Left renal pelvis (tissue), 4 donors: ENCODE measurements at places on chromosomes 3 and 15.

DNA sequence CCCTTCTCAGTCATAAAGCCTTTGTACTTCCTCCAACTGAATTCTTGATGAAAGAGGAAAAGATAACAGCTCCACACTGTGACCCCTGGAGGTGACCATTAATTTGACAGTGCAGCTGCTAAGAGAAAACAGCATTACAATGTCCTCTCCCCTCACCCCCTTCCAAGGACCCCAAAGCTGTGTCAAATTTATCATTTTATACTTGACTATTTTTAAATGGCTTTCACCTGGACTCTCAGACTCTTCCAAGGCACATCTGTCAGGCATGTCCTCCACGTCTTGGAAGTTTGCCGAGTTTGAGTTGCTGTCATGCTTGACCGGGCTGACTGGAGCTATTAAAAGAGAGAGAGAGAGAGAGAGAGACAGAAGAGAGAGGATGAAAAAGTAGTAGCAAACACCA is 236.5 kb downstream of the WDR72 start:
- DNase-seq = peak; percentile 42

DNA sequence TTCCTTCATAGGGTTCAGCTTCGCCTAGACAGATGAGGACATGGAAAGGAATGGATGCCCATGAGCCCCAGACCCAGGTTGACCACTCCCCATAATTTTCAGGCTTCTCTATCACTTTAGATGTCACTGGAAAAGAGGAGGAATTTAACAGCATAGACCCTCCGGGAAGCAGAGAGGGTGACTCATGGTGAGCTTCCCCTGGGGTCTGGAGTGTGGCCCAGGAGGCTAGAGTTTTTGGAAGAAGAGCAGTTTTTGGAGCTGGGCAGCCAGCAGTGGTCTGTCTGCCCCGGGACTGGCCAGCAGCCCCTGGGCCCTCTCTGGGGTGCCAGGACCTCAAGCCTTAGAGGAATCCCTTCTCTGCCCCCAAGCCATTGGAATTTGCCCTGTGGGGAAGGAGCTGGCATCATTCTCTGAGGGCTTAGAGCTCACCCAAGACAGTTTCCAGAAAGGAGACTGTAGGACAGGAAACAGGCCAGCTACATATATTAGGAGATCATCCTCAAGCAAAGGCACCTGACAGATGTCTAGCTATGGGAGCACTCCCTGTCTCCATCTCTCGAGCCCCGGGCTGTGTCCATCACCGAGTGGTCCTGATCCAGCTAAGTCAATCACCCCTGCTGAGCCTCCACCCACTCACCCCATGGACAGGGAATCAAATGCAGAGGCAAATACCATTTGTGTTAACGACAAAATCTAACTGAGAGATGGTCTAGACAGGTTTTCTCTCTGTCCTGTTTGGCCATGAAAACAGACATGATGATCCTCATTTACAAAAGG is 67.3 kb downstream of the MEGF11 start:
- no peak for DNase-seq

- no peak for DNase-seq
Observed at GRCh38 chr3:52420388-52420787, 24.5 kb downstream of the SEMA3G start.

DNA sequence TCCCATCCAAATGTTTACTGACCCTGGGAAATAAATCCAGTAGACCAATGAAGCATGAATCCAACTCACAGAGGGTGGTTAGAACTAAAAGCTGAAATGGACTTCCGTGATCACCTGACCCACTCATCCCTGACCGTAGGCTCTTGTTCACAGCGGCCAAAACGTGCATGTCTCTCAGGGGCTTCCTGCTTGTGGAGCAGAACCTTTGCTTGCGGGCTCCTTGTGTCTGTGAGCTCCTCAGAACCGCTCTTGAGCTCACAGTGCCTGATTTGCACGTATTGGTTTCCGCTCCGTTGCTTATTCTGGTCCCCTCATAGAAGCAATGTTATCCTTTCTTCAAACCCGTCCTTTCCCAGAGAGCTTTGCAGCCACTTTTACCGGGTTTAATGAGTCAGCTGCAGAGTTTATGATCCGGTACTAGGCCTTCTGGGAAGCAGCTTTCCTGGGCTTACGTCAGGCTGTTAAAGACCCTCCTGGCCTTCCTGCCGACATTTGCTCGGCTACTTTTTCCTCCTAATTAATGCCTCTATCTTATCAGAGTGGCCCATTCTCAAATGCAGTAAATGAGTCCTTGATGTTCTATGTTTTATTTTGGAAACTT is 35.4 kb downstream of the LIPC start:
- DNase-seq = peak; percentile 91

- DNase-seq = no peak
Observed at GRCh38 chr15:41656188-41656587, 4.0 kb upstream of the MGA start.
